ENCODE measurements at places on chromosomes 2 and 18. TPM values are rescaled to one million over a fixed set of nuclear protein-coding genes. Genes with fewer than 3 reads are reported as not detected.

The COL4A3 gene
- 0.19 TPM for total RNA-seq

The POTEC gene
- not detected for total RNA-seq

The NT5C1B gene
- not detected for total RNA-seq

The RPS27A gene
- 975 TPM for total RNA-seq

The KIAA2012 gene
- total RNA-seq = not detected

The C2orf78 gene
- total RNA-seq = not detected

The ICOS gene
- total RNA-seq = not detected

The RNF125 gene
- total RNA-seq = 0.09 TPM

The SPDYA gene
- total RNA-seq = 1.3 TPM

The ZBTB7C gene
- not detected for total RNA-seq

The PRKAG3 gene
- total RNA-seq = not detected

The IL36B gene
- not detected for total RNA-seq

The ACTG2 gene
- total RNA-seq = under 0.01 TPM

The SPEG gene
- 0.63 TPM for total RNA-seq

Measured in endothelial cell of coronary artery (primary cell).